ENCODE measurements at places on chromosomes 1 and 21. TPM values are rescaled to one million over a fixed set of nuclear protein-coding genes. Genes with fewer than 3 reads are reported as not detected.

DNA sequence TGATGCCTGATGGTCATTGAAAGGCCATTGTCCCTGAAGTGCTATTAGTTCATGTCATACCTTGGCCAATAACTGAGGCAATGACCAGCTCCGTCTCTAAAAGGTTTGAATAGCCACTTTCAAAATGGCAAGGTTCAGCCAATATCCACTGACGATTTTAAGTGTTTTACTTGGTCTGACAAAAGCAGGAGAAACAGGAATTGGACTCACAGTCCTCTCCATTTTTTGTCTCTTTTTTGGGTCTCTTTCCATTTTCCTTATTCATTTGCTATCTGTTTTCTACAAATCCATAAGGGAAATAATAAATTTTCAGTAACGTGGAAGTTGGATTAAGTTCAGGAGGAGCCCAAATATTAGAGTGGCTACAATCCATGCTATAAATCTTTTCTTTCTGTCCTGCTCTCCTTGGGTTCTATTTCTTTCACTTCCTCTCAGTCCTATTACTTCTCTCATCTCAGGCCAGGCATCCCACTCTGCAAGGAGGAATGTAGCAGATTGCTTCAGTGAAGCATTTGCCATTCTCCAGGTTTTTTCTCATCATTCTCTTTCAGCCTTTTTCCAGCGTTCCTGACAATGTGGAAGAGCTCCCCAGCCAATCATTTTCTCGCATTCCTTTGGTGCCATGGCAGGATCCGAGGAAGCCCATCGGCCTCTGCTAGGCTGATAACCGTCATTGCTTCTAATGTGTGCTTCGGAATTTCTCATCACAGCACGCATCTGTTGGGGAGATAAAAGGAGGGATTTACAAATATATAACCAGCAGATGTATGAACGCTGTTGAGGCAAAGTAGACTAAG lies 414.5 kb downstream of the ADGRL2 start:
- no peak for DNase-seq

GBP6 gene
- polyA plus RNA-seq, result not detected

DNA sequence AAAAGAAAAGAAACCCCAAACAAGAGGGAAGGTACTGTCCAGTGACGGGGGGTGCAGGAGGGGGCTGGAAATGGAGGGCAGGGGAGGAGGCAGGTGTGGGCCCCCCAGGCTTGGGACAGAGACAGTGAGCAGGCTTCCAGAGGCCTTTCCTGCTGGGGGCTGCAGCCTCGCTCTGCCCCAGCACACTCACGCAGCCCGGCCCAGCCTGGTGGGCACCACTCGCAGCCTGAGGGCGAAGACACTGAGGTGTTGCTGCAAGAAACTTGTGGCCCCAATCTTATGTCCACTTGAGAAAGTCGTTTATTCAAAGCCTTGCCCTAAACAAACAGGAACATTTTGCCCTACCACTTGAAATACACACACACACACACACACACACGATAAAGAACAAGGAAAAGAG lies 274.4 kb downstream of the PCP4 start:
- DNase-seq, result no peak

- DNase-seq, result peak; percentile 47
These were observed 21.9 kb downstream of the RD3 start for GRCh38 chr1:211469938-211470529.

All from B cell (primary cell).